Stimulated activated CD4-positive, alpha-beta T cell treated with anti-CD3 and anti-CD28 coated beads, Interleukin-1b, Interleukin-23, amount 100 ng/mL, for 48 hours (primary cell): ENCODE measurements at places on chromosomes 6 and 20.

GRCh38 chr6:129736105-129736504, 26.1 kb upstream of the ARHGAP18 start:
- no peak for DNase-seq

GRCh38 chr6:163863565-163863964, 449.0 kb downstream of the QKI start:
- DNase-seq: no peak

GRCh38 chr20:7291946-7292345, 524.5 kb downstream of the BMP2 start:
- no peak for DNase-seq

GRCh38 chr6:108715832-108716231, 132.4 kb upstream of the ARMC2 start:
- no peak for DNase-seq

GRCh38 chr20:53611449-53611894, 17.8 kb upstream of the ZNF217 start:
- no peak for DNase-seq

DNA sequence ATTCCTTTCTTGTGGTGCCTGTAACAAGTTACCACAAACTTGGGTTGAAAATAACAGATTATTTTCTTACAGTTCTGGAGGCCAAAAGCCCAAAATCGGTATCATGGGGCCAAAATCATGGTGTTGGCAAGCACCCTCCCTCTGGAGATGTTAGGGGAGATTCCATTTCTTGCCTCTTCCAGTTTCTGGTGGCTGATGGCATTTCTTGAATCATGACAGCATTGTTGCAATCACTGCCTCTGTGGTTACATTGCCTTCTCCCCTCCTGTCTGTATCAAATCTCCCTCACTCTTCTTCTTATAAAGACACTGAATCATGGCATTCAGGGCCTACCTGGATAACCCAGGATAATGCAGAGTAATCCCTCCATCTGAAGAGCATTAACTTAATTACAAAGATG, 17.9 kb upstream of the TENT5A start:
- DNase-seq: no peak

GRCh38 chr20:45848421-45848820, 8.8 kb downstream of the ACOT8 start:
- no peak for DNase-seq

- DNase-seq: peak; percentile 11
These were observed 5.5 kb upstream of the SOX4 start for GRCh38 chr6:21587961-21588480.

DNA sequence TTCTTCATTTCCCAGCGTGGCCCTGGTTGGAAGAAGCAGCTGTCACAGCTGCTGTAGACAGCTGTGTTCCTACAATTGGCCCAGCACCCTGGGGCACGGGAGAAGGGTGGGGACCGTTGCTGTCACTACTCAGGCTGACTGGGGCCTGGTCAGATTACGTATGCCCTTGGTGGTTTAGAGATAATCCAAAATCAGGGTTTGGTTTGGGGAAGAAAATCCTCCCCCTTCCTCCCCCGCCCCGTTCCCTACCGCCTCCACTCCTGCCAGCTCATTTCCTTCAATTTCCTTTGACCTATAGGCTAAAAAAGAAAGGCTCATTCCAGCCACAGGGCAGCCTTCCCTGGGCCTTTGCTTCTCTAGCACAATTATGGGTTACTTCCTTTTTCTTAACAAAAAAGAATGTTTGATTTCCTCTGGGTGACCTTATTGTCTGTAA, 292.7 kb downstream of the ESR1 start:
- no peak for DNase-seq

DNA sequence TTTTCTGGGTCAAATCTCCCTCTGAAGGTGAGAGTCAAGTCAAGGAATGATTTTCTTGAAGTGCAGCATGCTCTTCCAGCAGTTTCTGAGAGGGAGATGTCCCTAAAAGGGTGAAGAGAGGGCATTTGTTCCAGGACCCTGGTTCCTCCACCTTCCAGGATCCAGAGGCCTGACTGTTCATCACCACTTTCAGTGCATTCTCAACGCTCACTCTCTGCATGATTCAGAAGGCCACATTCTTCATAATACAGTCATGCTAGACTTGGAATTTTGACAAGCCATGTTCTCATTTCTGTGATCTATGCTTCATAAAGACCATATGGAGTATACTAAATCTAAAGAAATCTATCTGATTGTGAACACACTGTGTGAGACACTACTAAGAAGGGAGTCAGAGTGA, 85.1 kb downstream of the PDE7B start:
- DNase-seq: no peak

- DNase-seq: no peak
These were observed 64.1 kb upstream of the ZNF217 start for GRCh38 chr20:53657732-53658131.

DNA sequence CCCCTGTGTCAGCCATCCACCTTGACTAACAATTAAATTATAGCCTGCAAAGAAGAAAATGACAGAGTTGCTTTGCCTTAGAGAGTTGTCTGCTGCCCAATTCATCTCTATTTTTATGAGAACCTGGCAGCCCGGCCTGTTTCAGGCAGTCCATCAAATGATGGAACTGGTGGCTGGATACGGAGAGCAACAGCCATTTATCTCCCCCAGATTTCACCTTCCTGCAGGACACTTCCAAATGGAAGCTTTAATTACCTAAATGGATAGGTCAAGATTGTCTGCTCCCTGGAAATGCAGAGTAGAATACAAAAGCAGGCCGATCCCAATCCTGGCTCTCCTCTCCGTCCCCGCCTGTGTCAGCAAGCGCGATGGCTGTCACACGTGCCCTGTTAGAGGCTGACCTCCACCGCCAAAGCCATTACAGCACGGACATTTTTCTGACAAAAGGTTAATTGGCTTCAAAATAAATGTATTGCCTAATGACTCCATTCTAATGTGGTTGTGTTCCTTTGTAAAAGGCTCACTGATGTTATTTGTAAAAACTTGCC, 86.7 kb downstream of the PACRG start:
- DNase-seq: no peak

GRCh38 chr6:88997327-88997726, 33.9 kb upstream of the RNGTT start:
- DNase-seq: no peak

- DNase-seq: peak; percentile 69
These were observed at the start of gene LRRC73 for GRCh38 chr6:43509984-43510826. TSS of gene LRRC73 (minus strand) at chr6:43510346. CDS start at chr6:43509785, 561 bp downstream.

DNA sequence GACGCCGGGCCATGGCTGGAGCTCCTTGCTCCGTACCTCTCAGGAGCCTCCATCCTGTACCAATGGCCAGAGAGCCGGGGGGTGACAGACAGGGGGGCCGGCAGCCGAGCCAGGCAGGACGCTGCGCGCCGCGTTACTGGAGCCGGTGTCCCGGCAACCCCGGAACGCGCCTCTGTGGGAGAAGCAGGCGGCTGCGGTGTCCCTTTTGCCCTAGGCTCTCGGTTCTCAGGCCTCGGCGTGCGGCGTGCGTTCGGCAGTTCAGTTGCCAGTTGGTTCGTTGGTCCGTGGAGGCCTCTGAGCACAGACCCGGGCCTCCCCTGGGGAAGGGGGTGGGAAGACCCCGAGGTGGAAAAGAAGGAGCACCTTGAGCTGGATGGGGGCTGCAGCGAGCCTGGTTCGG, at the start of gene SPATS1:
Gene SPATS1 (plus strand): TSS at position 162 of the 400 bp plus-strand sequence. CDS start 446 bp downstream, outside the sequence.
- DNase-seq: no peak

DNA sequence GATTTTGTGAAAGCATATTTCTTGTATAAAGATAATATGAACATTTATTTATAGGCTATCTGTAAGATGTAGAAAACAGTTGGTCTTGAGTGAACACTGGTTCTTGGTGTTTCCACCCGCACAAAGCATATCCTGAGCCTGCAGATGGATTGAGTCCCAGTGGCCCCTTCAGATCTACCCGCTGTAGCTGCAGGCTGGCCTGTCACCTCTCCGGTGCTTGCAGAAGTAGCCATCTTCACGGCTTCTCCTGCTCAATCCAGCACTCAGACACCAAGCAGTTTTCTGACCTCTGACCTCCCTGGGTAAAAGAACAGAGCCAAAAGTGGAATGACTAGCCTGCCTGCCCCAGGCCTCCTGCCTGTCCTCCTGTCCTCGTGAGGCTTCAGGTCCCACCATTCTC, 22.7 kb downstream of the LYRM2 start:
- DNase-seq: no peak

- DNase-seq: no peak
These were observed 24.6 kb downstream of the TRAM2 start for GRCh38 chr6:52552278-52552643.

DNA sequence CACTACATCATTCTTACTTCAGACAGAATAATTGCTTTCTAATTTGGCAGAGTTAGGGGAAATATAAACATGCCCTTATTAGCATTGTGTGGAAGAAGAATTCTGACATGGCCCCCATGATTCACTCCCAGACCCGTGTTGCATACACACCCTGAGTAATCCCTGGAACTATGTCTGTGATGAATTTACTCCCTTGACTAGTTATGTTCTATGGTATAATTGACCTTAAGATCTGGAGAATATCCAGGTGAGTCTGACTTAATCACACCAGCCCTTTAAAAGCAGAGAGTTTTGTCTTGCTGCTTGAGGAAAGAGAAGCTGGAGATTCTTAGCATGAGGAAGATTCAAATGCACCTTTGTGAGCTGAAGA, 262.9 kb downstream of the SOX4 start:
- DNase-seq: no peak

GRCh38 chr6:133245007-133245406, 3.9 kb downstream of the EYA4 start:
- no peak for DNase-seq

- DNase-seq: peak; percentile 73
These were observed 26.8 kb downstream of the C6orf89 start for GRCh38 chr6:36912586-36912985.

DNA sequence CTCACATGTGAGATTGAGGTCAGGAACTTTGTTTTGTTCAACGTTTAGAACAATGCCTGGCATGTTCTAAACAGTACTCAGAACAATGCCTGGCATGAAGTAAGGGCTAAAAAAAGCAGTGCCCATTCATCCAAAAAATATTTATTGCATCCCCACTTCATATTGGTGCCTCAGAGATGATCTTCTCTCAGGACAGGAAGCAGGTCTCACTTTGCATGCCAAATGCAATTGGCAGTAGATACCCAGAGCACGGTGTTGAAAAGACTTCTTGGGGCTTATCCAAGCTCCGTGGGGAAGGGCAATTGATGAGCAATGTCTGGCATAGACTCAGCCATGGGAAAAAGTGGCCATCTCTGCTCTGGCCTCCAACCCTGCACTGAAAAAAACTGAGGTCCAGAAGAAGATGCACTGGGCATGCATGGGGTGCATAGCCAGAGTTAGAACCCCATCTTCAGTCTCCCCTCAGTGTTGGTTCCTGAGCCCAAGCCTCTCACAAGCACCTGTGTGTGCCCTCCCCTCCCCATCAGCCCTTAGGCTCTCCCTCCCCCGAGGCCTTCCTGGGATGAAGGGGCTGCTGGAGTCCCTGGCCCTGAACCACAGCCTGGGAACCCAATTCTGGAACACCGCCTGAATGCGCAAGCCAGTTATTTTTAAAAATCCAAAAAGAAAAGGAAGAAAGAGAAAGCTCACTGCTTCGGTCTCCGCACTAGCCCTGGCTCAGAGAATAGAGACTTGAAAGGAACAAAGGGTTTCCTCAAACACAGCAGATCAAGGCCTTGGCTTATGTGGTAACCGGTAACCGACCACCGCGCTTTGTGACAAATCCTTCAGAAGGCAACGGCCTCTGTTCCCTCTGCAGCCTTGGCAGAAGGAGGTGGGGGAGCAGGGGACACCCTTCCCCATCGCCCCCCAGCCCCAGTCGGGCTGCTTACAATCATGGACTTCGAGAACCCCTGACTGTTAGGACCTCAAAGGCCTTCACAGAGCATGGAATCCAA, 78.5 kb upstream of the SIRPA start:
- DNase-seq: no peak

DNA sequence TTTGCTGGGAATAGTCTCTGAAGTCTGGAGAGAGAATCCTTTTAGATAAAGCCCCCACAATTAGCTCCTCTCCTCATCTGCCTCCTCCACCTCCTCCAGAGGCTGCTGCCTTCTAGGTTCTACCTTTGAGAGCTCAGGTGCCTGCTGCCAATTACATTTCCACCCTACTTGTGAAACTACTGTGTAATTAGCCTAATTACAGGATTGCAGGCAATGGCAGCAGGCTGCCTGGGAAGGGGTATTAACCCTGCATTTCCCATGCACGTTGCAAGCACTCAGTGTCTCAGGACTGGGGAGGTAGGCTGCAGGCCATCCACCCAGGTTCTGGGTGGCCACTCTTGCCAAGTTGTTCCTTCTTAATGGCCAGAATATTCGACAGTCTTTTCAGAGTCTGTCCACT, 215.6 kb upstream of the ZNF217 start:
- DNase-seq: no peak

DNA sequence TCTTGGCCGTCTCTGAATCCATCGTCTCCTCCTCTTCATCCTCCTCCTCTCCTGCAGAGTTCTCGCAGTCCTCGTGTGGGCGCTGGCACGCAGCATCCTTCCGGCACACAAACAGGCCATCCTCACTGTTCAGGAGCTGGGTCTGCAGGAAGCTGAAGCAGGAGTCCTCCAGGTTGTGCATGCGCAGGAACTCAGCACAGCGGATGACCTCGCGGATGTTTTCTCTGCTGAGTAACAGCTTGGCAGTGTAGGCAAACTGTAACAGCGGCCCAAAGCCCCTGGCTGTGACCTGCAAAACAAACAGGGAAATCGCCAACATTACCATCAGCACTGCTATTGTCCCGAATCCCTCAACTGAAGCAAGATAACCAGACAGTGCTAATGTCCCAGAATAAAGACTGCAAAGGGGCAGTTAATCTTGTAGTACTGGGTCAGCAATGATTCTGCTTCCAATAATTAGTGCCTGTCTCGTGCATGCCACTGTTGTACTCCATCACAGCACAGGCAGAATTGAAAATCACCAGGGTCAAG, 57.4 kb downstream of the GJA10 start:
- no peak for DNase-seq

GRCh38 chr6:41680182-41680965, 42.1 kb downstream of the MDFI start:
- no peak for DNase-seq

DNA sequence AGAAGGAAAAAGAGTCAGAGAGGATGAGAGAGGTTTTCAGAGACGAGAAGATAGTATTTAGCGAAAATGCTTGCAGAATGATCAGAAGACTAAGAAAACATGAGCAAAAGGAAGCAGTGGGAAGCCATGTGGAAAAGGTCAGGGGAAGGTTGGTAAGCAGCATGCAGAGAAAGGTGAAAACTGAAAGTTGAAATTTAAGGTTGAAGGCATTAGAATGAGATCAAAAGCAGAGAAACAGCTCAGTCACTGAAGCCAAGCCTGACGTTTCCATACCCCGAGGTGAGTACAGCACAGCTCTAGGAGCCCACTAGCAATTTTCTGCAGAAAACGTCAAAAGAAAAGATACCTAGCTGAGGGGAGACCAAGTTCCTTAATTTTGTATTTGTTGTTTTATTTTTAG, 19.1 kb upstream of the TFB1M start:
- peak; percentile 11 for DNase-seq
